ENCODE measurements at places on chromosomes 7 and 10. TPM values are rescaled to one million over a fixed set of nuclear protein-coding genes. Genes with fewer than 3 reads are reported as not detected.

The LRRC4 gene
- not detected for total RNA-seq

The CCDC172 gene
- not detected for total RNA-seq

DNA sequence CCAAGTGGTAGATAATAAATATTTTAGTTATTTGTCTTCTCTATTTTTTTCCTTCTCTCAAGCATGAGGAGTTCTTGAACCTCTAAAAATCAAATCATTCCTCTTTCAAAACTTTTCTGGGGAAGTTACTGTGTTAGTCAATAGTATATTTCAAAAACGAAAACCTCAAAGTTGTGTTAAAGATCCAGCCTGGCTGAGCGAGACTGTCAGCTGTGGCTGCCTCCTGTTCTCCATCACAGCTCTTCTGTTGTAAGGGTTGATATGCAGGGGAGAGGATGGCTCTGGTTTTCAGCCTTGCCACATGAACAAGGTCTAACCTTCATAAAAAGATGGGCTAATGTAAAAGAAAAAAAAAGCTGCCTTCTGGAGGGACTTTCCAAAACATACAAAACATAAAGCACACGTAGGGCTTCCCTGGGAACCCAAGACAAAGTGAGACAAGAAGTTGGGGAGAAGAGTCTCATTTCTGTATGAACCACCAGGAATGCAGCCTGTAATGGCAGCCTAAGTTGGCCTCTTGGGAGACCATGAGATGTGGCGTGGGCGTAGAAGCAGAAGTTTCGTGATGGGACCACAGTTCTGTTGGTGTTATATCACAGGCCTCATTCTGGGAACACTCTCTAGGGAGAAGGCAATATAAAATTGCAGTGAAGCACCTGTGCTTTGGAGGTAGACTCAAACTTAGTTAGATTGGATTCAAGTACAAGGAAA, 77.9 kb upstream of the FHIP2A start:
- peak overlapping the region; percentile 75 for H3K27ac ChIP-seq
- peaks cover 35% of the 10 kb centered on the region for H3K4me1 ChIP-seq
- no peaks in the 10 kb centered on the region for H3K27me3 ChIP-seq

GRCh38 chr10:16756561-16757221, 60.5 kb downstream of the RSU1 start:
- no peaks in the 10 kb centered on the region for H3K4me1 ChIP-seq
- H3K4me3 ChIP-seq = no peak overlapping the region
- no peak for DNase-seq
- no peak overlapping the region for H3K27ac ChIP-seq
- no peaks in the 10 kb centered on the region for H3K27me3 ChIP-seq

- H3K27ac ChIP-seq = no peak overlapping the region
- no peaks in the 10 kb centered on the region for H3K27me3 ChIP-seq
- H3K4me1 ChIP-seq = peaks cover 4% of the 10 kb centered on the region
- no peak overlapping the region for H3K4me3 ChIP-seq
Observed at GRCh38 chr10:87935290-87936141, 72.1 kb downstream of the PTEN start.

- H3K4me3 ChIP-seq = no peak overlapping the region
- peaks cover 39% of the 10 kb centered on the region for H3K36me3 ChIP-seq
- H3K27me3 ChIP-seq = no peaks in the 10 kb centered on the region
- no peak for DNase-seq
Observed at GRCh38 chr10:90884431-90884830, 12.7 kb downstream of the RPP30 start.

DNA sequence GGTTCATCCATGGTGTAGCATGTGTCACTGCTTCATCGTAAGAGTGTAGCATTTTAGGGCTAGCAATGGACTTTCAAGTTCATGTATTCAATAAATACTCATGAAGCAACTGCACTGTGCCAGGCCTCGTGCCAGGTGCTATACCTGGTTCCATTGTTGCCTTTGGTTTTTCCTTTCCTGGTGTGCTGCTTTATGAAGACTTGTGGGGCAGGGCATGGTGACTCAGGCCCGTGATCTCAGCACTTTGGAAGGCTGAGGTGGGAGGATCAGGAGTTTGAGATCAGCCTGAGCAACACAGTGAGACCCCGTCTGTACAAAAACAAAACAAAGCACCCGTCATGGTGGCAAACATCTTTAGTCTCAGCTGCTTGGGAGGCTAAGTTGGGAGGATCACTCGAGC, 2.2 kb upstream of the CPA4 start:
- H3K27me3 ChIP-seq = no peaks in the 10 kb centered on the region
- no peak overlapping the region for H3K27ac ChIP-seq

GRCh38 chr7:11231190-11231589, 257.5 kb downstream of the PHF14 start:
- no peak overlapping the region for H3K4me3 ChIP-seq
- DNase-seq = no peak
- peaks cover 9% of the 10 kb centered on the region for H3K27me3 ChIP-seq
- H3K36me3 ChIP-seq = no peaks in the 10 kb centered on the region
- H3K4me1 ChIP-seq = no peaks in the 10 kb centered on the region

- no peaks in the 10 kb centered on the region for H3K4me1 ChIP-seq
- H3K27me3 ChIP-seq = no peaks in the 10 kb centered on the region
- no peak overlapping the region for H3K27ac ChIP-seq
Observed at GRCh38 chr10:61047081-61047480, 103.1 kb upstream of the RHOBTB1 start.

DNA sequence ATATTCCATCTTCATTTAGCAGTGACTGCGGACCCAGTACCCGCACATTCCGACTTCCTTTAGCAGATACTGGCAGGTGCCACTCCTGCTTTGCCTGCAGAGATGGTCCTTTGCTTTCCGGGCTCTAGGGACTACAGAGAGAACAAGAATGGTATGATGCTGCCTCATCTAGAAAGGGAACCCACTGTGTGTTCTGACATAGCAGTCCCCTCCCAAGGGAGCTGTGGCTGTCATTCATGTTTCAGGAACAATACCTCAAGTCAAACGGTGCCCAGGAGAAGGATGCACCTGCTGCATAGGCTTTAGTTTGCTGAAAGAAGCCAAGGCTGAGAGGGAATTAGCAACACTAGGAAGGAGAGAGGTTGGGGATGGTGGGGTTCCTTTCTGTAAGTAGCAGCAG, 15.9 kb upstream of the TMEM72 start:
- H3K27ac ChIP-seq = no peak overlapping the region
- no peaks in the 10 kb centered on the region for H3K36me3 ChIP-seq
- H3K27me3 ChIP-seq = no peaks in the 10 kb centered on the region
- no peak overlapping the region for H3K4me3 ChIP-seq
- DNase-seq = no peak

The SH2B2 gene
- 2.8 TPM for total RNA-seq

The RASA4B gene
- total RNA-seq = 1.2 TPM

The ZNF786 gene
- total RNA-seq = 10.1 TPM

The NKX1-2 gene
- total RNA-seq = 0.15 TPM
